ENCODE measurements at places on chromosomes 4 and X.

DNA sequence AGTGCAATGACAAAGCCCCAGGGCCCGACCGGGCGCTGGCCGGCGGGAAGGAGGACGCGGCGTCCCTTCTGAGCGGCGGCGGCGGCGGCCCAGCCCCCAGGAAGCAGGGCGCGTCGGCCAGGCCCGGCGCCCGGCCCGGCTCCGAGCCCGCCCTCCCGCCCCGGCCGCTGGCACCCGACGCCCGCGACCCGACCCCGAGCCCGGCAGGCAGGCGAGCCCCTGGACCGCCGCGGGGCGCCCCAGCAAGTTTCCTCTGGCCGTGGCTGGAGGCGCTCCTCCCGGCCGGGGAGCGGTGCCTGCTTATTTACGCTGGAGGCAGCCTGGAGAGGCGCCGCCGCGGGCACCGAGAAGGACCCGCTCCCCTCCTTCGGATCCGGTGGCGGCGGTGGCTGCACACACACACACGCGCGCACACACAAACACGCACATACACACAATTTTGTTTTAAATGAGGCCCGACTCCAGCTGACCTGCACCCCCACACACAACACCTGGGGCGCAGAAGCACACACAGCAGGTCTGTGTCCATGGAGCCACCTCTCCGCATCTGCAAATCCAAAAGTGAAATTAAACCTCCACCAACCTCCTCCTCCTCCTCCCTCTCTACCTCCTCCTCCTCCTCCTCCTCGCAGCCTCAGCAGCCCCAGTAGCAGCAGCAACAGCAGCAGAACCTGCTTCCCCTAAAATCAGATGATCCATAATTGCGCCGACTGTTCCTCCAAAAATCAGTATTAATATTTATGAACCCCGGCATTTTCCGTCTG is 669 bp downstream of the IRF2 start:
- peak; percentile 38 for DNase-seq

DNA sequence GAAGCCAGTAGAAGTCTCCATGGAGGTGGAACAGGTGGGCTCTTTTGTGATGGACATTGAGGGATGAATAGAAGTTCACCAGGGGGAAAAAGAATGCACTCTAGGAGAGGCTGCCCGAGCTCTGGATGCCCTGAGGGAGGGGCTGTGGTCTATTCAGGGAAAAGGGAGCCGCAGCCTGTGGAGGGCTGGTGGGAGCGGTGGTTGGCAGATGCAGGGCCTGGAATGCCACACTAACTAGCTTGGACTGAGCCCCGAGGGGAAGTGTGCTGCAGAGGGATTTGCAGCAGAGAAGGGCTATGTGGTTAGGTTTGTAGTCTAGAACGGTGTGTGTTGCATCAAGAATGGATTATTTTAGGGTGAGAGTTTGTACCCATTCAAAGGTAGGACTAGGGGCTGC is 29.5 kb upstream of the PSAPL1 start:
- no peak for DNase-seq

- no peak for DNase-seq
Measured at GRCh38 chr4:3776166-3777032, 10.2 kb downstream of the ADRA2C start.

- no peak for DNase-seq
Measured at GRCh38 chrX:135536877-135537276, 16.4 kb downstream of the INTS6L start.

GRCh38 chr4:88623097-88623496 is 30.8 kb downstream of the HERC3 start:
- peak; percentile 10 for DNase-seq

DNA sequence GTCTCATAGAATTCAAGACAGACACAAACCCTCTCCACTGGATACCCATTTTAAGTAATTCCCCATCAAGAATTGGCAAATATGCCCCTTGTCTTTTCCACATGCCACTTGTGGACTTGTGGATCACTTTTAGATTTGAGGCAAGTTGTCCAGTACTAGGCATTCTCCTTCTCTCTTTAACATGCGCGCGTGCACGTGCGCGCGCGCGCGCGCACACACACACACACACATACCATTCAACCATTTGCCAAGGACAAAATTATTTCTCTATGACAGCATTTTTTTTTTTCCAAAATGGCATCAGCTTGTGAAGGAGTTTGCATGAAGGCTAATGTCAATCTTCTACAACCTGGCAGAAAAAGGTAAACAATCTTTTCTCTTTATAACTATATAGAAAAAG is 1325.7 kb upstream of the IGFBP7 start:
- DNase-seq: no peak
